ENCODE measurements at places on chromosomes 1 and 21. TPM values are rescaled to one million over a fixed set of nuclear protein-coding genes. Genes with fewer than 3 reads are reported as not detected.

Gene FCER1A
- not detected for total RNA-seq

Gene EVA1C
- total RNA-seq, result 8.5 TPM

Gene NR5A2
- 0.07 TPM for total RNA-seq

Gene FMO5
- total RNA-seq, result 0.46 TPM

Gene SLC5A3
- total RNA-seq, result 39.8 TPM

Gene SLC16A4
- 0.44 TPM for total RNA-seq
